ENCODE measurements at places on chromosomes 1 and 21.

DNA sequence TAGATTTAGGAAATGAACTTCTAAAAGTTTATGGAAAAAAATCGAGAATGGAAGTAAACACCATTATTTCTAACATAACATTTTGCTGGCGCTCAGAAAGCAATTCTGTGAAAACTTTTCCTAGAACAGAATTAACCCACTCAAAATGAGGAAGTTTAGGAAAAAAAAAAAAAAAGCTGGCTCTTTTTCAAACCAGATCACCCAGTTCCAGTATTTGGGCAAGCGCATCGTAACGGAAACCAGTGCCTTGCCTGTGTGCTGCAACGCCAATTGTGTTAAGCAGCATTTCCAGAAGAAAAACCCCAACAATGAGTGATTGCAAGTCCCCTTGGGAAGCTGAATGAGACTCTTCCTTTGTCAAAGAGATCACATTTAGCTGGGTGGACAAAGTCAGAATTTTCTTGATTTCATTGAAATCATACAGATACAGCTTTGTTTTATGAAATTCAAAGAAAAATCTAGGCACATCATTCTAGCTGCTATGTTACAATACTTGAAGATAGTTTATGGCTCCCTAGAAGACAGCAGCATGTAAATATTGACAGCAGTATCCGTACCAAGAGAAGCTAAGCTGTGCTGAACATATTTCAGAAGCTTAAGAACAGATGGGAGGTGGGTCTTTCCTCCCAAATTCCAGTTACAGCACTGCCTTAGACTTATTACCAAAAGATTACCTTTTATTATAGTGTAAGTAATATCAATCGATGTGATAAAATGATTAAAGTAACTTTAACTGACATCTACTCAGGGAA is 113.4 kb downstream of the ERG start:
- no peak for DNase-seq

DNA sequence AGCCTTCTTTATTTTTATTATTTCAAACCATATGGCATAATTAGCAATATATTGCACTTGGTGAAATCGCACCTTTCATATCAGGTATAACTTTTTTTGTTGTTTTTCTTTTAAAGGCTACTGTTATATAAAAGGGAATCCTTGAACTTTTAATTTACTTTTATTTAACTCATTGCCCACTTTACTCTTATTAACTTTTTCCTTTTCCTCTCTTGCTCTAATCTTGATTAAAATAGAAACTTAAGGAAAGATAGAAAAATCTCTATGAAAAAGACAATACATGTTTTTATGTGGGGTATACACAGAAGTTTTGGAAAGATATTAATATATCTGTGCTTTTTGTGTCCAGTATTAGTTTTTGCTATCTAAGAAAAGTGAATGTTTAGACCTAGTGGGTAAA is 805.8 kb downstream of the USP25 start:
- no peak for DNase-seq

DNA sequence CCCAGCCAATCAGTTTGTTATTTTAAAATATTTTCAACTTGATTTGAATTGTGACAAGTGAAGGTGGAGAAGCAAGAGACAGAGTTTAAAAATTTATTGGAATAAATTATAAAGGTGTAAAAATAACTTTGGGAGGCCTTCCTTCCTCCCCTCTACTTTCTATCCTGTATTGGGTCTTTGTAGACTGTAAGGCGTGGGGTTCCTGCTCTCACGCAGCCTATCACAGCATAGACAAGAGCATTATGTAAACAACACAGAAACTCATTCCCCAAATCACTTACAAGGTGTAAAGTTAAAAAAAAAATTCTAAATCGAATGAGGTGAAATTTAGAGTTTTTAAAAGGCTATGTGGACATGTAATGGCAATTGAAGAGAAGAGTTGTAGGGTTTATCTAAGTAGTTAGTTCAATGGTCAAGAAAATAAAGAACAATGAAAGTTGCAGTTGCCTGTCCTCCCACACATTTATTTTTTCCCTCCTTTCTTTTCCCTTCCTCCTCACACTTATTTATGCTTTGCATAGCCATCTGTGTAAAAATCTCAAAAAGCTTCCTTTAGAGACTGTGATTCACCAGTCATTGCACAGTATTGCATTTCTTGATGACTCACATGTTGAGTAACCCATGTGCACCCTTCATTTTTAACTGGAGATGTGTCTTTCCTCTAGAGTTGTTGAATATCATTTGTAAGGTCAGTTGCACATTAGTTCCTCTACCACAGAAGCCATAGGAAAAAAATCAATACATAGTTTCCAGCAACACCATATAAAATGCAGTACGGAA is 242.2 kb downstream of the PTPRC start:
- peak; percentile 9 for DNase-seq

DNA sequence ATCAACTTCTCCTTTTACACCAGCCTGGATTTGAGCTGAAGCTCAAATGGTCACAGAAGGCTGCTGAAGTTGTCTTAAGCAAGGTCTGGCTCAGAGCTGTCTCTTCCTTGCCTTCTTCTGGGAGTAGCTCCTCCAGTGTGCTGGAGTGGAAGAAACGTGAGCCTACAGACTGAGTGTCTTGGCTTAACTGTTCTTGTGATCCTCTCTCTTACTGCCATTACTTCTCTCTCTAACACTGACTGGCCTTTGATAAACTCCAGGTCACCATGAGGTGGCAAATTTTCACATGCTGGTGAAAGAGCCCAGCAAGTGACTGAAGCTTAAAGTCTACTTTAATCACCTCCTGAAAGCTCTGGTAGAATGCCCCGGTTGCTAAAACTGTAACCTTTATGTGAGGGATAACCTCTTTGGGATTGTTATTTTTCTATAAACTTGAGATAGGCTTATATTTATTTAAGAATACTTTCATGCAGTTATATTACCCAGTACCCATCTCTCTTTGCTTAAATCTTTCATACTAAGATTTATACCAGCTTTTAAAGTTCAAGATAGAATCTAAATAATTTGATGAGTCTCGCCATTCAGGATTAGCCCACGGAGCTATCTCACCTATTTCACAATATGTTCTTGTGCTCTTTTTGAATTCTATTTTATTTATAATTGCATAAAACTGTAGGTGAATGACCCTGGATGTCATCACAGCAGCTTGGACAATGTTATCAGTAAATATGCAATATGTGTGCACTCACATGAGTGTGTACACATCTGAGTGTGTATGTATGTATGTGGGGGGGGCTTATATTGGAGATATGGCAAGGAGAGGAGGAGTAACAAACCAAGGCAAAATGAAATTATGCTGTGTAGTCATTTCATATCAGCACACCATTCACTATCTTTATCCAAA is 924.0 kb downstream of the LTN1 start:
- DNase-seq: no peak

- DNase-seq: no peak
Measured at GRCh38 chr1:25534410-25534788, 9.0 kb upstream of the LDLRAP1 start.

DNA sequence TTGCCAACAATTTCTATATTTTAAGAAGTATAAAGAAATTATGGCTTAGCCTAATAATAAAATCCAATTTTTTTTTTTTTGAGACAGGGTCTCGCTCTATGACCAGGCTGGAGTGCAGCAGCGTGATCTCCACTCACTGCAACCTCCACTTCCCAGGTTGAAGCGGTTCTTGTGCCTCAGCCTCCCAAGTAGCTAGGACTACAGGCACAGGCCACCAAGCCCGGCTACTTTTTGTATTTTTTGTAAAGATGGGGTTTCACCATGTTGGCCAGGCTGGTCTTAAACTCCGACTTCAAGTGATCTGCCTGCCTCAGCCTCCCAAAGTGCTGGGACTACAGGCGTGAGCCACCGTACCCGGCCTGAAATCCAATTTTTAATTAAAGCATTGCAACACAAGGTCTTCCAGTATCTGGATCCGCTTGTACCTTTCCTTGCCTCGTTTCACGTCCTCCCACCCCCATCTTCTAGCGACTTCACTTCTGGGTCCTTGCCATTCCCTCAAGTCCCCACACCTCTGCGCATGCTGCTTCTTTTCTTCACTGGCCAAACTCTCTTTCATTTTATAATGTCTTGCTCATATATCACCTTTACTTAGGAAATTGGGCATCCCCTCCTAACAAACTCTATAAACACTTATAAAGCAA is 2.3 kb downstream of the FUBP1 start:
- DNase-seq: no peak

GRCh38 chr1:208880433-208881100 is 636.4 kb upstream of the PLXNA2 start:
- no peak for DNase-seq

- DNase-seq: no peak
Measured at GRCh38 chr1:245609354-245610150, 454.8 kb downstream of the KIF26B start.

- no peak for DNase-seq
Measured at GRCh38 chr1:198187973-198188588, 31.3 kb downstream of the NEK7 start.

DNA sequence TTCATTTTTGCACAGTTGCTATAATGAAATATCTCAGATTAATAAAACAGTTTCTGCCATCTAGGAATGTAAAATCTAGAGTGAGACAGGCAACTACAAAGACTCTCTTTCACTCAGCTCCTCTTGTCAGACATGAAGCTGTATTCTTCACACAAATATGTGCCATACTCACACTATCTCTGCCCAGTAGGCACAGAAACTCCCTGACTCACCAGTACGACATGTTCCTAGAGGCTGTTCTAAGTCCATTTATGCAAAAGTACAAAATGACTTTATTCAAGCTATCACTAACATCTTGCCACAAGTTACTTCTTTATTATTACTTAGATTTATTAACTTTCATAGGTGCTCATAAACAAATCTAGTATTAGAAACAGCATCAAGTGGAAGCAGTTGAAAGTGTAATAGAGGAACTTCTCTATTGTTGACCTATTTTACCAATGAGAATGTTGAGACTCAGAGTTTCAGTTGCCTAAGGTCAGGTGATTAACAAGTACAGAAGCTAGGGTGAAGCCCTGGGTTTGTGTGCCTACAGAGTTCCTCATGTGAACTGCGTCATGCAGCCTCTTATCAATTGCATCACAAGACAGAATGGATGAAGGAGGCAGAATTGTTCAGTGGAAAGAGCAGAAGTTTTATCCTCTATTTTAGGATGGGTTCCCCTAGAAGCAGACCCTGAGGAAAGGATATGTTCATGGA is 98.9 kb downstream of the RGS2 start:
- no peak for DNase-seq

- DNase-seq: no peak
Measured at GRCh38 chr1:55358581-55358980, 143.4 kb upstream of the USP24 start.

DNA sequence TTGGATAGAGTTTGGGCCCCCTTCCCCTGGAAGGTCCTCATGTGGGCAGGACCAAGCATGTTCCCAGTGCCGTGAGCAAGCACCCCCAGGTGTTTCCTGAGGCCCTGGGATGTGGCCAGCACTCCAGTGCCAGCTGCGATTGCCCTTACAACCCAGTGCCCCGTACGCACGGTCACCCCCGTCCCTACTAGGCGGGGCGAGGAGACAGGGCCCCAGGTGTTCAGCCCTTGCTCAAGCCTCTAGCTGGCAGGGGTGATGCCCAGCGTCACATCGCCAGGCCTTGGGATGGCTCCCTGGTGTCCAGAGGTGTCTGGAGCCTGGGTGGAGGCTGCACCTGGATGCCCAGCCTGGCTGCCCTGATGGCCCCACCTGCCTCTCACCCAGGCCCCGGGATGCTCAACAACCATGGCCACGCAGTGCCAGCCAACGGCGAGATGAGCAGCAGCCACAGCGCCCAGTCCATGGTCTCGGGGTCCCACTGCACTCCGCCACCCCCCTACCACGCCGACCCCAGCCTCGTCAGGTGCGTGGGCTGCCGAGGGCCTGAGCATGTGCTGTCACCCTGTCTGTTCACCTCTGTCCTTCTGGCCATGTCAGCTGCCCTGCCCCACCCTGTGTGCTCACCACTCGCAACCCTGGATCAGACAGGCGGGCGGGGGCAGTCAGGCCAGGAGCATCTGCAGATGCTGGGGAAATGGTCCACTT is 21.6 kb upstream of the CCDC27 start:
- no peak for DNase-seq

DNA sequence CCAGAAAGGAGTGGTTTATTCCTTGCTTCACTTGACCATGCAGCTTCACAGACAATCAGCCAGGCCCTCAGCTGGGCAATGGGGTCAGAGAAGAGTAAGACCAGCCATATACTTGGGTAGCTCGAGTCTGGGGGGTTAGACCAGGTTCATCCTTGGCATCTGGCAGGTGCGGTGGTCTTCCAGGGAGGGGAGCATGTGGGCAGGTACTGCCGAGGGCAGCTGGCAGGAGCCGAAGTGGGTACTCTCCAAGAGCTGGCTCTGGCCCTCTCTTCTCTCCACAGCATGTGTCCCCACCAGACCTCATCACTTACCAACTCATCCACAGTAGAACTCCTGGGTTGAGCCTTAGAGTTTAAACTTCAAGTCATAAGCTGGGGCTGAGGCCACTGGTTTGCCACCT is 156.8 kb downstream of the FOXD2 start:
- no peak for DNase-seq

DNA sequence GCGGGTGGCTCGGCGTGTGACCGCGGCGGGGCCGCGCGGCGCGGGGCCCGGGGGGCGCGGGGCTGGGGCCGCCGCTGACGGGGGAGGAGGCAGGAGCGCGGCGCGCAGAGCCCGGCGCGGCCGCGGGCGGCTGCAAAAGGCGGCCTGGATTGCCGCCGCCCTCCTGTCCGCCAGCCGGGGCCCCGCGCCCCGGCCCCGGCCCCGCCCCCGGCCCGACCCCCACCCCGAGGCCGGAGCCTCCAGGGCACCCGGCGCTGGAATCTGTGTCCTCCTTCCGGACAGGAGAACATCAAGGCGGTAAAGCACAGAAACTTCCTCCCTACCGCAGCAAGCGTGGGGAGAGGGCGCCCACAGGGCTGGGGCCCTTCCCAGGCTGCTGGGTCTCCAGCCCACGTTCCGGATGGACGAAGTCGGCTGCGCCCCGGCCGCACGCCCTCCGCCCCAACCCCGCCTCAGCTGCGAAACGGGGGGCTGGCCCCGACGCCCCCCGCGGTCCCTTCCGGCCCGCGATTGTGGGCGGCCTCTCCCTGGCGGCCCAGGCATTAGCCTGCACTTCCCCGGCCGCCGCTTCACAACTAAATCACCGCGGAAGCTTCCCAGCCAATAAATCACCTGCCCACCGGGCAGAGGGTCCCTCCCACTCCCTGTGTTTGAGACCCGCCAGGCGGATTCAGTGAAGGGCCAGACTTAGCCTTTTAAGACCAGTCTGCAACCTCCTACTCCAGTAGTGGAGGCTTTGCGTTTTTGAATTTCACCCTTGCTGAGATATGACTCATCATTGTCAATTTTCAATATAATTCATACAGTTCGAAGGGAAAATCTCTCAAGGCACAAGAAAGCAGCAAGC is 106.0 kb downstream of the SLC45A1 start:
- peak; percentile 57 for DNase-seq
